Caki2 (cell line): ENCODE measurements at places on chromosomes 4 and X.
A peak's percentile ranks its signal among the peaks of the same experiment; 100 is the strongest.

- DNase-seq: no peak
Measured at GRCh38 chrX:39356119-39356807, 555.0 kb downstream of the MID1IP1 start.

DNA sequence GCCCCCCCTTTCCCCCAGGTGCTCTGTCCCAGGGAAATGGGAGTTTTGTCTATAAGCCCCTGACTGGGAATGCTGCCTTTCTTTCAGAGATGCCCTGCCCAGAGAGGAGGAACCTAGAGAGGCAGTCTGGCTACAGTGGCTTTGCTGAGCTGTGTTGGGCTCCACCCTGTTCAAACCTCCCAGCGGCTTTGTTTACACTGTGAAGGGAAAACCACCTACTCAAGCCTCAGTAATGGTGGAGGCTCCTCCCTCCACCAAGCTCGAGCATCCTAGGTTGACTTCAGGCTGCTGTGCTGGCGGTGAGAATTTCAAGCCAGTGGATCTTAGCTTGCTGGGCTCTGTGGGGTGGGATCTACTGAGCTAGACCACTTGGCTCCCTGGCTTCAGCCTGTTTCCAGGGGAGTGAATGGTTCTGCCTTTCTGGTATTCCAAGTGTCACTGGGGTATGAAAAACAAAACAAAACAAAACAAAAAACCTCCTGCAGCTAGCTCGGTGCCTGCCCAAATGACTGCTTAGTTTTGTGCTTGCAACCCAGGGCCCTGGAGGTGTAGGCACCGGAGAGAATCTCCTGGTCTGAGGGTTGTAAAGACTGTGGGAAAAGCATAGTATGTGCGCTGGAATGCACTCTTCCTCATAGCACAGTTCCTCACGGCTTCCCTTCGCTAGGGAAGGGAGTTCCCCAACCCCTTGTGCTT, 41.7 kb downstream of the ITM2A start:
- peak; percentile 1 for DNase-seq

- no peak for DNase-seq
Measured at GRCh38 chr4:82948647-82949204, 48.2 kb downstream of the THAP9 start.

DNA sequence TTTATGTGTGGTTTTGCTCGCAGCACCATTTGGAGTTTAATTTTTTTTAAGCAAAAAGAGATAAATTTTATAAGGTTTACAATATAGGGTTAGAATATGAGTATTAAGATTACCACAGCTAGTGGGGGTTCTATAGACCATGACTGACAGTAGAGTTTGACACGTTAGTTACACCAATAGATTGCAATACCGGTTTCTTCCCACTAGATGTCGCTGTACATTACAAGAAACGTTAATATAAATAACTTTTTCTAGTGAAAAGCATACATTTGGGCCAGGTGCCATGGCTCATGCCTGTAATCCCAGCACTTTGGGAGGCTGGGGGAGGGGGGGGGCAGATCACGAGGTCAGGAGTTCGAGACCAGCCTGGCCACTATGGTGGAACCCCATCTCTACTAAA, 433.6 kb downstream of the MAGEB5 start:
- no peak for DNase-seq

GRCh38 chr4:74631338-74631737, 163.0 kb downstream of the BTC start:
- DNase-seq: no peak

DNA sequence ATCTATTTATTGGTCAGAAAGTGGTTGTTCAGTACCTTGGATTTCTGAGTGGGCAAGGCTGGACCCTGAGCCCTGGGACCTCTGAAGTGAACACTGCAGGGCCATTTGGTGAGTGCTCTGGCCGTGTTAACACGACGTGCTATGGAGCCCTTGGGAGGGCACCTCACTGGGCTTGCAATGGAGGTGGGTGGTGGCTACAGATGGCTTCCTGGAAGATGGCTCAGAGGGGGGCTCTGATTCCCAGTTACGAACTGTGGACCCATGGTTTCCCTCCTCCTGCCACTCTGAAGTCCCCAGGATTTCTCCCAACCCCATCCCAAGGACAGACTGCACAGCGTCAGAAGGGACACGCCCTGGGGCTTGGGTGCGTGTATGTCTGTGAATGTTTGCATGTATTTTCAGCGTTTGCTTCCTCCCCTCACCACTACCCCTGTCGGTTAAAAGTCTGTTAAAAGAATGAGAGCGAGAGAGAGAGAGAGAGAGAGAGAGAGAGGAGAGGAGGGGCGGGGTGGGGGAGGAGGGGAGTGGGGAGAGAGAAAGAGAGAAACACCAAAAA, 3.7 kb upstream of the RHOH start:
- DNase-seq: no peak

GRCh38 chr4:159048166-159048886, 54.6 kb upstream of the RAPGEF2 start:
- no peak for DNase-seq

DNA sequence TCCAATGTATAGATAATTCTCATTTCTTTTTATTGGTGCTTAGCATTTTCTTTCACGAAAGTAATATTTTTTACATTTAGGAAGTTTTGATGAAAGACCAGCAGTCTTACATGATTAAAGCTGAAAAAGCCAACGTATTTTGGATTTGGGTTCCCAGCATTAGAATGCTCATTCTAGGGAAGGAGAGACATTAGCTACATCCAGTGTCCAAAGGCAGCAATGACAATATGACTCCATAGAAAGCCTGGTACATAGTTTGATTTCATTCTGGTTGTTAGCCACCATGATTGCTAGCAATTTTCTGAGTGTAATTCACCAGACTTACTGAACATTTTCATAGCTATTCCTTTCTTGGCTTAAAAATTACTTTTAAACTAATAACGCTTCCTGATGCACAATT, 1397.5 kb downstream of the PCDH7 start:
- DNase-seq: no peak

DNA sequence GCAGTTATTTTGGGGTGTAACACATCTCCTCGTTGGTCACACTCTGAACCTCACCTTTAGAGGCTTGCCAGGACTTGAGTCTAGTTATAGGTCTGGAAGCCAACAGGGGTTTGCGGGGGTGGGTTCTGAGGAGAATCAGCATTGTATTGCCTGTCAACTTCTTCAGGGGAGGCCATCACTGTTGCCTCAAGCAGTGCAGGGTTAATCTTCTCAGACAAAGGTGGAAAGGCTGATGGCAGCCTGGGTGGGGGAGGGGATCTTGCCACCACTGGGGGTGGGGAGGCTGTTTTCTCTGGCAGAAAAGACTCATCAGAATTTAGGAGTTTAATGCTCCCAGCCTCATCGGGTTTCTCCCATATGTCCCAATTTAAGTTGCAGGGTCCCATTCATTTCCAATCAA, 387.8 kb downstream of the PRR32 start:
- no peak for DNase-seq

GRCh38 chr4:13201241-13201640, 282.9 kb downstream of the RAB28 start:
- DNase-seq: peak; percentile 5

DNA sequence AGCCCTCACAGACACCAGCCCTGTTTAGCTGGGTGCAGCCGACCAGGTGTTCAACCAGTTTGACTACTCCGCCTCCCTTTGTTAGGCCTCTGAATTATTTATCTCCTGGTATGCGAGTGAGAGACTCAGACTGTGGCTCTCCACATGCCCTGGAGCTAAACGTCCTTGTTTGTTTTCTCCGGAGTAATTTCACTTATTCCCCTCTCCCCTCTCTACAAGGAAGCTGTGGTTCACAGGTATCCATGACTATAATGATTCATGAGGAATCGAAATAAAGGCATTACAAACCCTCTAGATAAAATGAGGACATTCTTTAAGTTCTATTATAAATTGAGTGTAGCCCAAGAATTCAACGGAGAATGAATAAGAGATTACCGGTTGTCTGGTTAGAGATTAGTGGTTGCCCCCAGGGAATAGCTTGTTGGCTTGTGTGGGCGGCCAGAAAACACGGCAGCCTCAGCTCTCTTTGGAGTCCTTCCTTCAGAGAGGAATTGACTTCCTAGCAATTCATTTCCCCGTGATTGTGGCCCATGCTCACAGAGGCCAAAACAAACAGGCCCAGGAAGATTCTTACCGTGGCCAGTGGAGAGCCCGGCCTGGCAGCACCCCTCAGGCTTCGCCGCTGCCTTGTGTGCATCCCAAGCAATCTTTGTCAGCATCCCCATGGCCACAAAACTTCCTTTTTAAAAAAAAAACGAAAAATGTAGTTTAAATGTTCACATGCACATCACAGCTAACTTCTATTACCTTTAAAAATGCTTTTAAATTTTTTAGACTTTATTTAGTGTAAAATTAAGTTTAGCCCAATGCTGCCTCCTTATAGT, 60.2 kb upstream of the CBR4 start:
- peak; percentile 90 for DNase-seq
